WERI-Rb-1 (cell line): ENCODE measurements at places on chromosomes 5 and 9.

DNA sequence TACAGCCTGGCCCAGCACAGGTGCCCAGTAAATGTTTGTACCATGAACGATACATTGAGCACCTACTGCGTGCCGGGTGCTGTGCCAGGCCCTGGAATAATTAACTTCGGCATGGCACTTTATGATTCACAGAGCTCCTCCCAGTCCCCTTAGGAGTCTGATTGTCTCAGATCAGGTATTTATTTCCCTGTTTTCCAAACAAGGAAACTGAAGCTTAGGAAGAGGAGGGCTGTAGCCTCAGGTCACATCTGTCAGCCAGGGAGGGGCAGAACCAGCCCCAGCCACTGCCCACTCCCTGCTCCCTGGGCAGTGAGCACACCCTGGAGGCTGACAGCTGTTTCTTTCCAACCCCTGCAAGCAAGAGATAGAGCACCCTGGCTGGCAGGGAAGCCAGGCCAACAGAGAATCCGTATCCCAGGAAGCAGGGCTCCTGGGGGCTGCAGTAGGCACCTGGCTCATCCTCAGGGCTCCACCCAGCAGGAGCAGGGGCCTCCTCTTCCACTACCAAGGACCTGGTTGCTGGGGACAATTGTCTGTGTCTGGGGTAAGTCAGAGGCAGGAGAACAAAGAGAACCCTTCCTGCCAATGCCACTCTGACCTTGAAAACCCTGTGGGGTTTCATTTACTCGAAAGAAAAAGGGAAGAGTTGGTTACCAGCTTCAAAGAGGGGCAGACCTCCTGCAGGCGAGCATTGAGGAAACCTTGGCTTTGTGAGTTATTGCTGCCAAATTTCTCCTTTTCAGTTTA is 69.0 kb downstream of the DAB2IP start:
- DNase-seq: no peak

DNA sequence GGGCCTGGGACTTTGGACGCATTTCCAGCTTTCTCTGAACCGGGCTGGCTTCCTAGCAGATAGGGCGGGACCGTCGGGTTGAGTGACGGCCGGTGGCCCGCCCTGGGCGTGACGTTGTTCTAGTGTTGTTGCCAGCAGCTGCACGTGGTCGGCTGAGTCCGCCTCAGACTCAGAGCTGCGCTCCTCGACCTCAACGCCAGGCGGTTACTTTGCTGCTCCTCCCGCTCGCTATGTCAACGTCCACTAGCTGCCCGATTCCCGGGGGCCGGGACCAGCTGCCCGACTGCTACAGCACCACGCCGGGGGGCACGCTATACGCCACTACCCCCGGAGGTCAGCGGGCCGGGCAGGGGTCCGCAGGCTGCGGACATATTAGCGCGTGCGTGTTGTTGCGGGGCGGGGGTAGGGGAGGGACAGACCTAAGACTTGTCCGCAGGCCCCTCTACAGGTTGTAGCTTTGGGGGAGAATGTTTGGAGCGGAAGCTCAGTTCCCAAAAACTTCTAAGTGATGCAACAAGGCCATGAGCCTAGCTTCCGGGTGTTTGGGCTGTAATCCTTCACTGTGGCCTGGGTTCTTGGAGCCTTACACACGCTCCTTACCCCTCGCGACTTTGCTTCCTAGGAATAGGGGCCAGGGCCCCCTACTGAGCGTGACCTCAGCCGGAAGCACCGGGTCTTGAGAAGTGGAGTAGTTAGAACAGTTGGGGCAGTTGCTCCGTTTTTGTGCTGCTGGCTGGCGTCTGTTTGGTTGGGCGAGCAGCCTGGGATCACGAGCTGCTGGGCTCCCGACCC is at the start of gene EIF4EBP3:
Gene EIF4EBP3, plus strand, starts transcription at position 155 of the 792 bp plus-strand sequence. Its CDS starts 76 bp downstream, at position 231.
- DNase-seq: peak; percentile 93

- DNase-seq: peak; percentile 76
Observed at GRCh38 chr5:18811661-18812060, 1176.3 kb downstream of the CDH18 start.

GRCh38 chr5:173809014-173809413 is 79.1 kb upstream of the CPEB4 start:
- no peak for DNase-seq

GRCh38 chr9:87950765-87951488 is 23.4 kb downstream of the CDK20 start:
- no peak for DNase-seq

- no peak for DNase-seq
Observed at GRCh38 chr9:68721666-68722330, 16.8 kb downstream of the PIP5K1B start.

- DNase-seq: no peak
Observed at GRCh38 chr5:133539818-133540217, 72.5 kb downstream of the FSTL4 start.

DNA sequence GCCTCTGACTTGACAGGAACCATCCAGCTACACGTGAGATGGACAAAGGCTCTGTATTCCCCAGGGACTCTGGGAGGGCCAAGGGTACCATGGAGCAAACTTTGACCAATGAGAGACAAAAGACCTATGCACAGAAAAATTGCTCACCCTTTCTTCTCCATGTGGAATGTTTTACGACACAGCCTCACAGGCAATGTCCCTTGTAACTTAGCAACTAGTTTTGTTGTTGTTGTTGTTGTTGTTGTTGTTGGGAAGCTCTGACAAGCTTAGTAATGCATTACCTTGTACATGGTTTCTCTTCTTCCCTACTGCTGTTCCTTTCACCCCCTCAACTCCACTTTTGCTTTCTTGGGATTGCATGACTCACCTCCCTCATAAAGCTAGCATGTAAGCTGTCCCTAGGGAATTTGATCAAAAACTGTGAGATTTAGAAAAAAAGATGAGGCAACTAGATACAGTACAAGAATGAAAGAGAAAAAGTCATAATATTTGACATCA is 550.9 kb downstream of the RAB3C start:
- no peak for DNase-seq

- no peak for DNase-seq
Observed at GRCh38 chr5:84086511-84086910, 298.2 kb downstream of the EDIL3 start.

DNA sequence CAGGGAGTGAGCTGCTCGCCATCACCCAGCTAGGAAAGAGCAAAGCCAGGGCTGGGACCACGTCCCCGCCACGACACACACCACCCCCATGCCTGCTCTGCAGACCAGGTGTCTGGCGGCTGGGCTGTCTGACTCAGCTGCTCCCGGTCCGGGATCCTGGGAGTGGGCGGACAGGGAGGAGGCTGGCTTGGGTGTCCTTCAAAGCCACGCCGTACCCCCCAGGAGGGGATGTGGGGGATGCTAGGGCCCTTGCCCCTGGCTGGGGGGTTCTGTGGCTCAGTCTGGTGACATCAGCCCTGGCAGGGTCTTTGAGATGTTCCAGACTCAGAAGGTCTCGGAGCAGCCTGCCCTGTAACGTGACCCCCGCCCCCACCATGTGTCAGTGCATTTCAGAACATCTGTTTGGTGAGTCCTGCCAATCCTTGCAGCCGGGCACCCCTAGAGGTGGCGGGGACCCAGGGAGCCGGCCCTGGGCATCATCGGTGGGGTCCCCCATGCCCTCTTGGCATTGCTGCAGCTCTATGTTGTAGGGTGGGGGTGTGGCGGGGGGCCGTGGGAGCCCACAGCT is 62.3 kb downstream of the HMCN2 start:
- peak; percentile 43 for DNase-seq

GRCh38 chr5:76964060-76964459 is 11.2 kb downstream of the CRHBP start:
- no peak for DNase-seq

- no peak for DNase-seq
Observed at GRCh38 chr9:27535701-27536118, 6.1 kb upstream of the MOB3B start.

- DNase-seq: peak; percentile 44
Observed at GRCh38 chr5:83370957-83371356, 100.6 kb upstream of the VCAN start.

DNA sequence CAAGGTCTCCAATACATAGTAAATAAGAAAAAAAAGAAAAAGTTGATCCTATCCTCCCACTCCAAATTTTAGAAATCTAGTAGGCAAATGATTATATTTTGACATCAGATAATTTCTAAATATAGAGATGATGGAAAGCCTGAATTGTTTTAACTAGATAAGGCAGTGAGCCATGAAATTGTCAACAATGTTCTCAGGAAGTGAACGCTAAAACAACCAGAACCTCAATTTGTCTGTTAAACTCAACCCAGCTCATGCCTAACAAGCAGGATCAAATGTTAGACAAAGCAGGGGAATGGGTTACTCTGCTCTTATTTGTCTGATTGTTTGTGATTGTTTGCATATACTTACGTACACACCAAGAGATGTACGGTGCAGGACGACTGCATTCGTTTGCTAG is 49.2 kb downstream of the ESM1 start:
- no peak for DNase-seq

GRCh38 chr9:120735415-120736126 is 21.3 kb upstream of the MEGF9 start:
- DNase-seq: no peak

DNA sequence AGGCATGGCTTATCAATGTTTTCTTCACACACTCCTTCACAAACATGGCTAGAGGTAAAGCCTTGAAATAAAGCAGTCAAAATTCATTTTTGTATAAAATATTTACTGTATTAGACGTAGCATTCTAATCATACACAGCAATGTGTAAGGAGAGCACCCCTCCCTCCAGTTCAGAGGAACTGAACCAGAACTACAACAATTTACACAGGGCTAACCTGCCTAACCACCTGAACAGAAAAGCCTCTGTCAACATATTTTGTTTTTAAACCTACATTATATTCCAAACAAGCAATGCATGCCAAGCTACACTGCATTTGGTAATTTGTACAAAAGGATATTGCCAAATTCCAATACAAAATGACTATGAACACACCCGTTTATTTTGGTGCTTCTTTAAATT is 41.6 kb downstream of the MLLT3 start:
- no peak for DNase-seq

- no peak for DNase-seq
Observed at GRCh38 chr5:66408576-66408975, 187.6 kb upstream of the MAST4 start.

DNA sequence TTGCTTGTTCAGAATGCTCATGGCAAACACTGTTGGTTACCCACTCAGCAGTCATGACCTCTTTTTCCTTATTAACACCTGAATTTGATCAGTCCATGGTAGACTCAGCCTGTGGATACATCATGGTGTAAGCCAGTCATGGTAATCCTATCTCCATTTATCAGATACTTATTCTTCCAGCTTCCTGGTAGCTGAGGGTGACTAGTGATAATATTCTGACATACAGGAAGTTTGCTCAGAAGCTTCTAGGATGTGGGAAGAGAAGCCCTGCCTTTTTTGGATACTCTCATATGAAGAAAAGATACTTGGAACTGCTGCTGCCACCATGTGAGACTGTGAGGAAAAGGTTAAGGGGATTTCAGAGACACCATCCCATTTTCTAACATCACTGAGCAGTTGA is 7.3 kb downstream of the GDA start:
- DNase-seq: no peak

- DNase-seq: no peak
Observed at GRCh38 chr5:173926359-173926758, 38.2 kb downstream of the CPEB4 start.

GRCh38 chr5:142862594-142862993 is 92.4 kb downstream of the ARHGAP26 start:
- DNase-seq: no peak

- no peak for DNase-seq
Observed at GRCh38 chr5:140251527-140251973, 51.4 kb downstream of the PFDN1 start.

DNA sequence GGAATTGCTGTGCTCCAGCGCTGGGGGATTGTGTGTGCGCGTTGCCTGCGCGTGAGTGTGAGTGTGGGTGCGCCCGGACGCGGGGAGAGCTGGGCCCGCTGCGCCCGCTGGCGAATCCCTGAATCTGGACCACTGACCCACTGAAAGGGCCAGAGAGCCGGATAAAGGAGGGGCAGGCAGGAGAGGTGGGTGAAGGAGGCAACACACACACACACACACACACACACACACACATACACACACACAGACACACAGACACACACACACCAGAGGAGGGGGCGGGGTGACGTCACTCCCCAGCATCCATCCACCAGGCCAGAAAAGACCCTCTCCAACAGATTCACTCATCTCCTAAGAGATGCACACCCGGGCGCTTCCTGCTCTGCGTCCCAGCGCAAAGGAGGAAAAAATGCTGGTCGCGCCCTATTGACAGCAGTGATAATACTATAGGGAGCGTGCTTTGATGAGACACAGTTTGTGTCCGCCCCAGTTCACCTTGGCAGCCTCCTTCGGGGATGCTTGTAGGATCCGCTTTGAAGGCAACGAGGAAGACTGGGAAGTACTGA is 1059.1 kb upstream of the DMAC1 start:
- no peak for DNase-seq

DNA sequence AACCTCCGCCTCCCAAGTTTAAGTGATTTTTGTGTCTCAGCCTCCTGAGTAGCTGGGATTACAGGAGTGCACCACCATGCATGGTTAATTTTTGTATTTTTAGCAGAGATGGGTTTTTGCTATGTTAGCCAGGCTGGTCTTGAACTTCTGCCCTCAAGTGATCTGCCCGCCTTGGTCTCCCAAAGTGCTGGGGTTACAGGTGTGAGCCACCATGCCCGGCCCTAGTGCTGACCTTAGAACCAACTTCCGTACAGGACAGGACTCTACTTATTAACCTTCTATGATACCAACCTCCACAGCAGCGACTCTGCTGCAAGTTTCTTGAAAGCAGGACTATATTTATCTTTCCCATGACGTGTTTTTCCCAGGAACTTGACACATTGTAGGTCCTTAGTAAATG is 176.9 kb downstream of the RGS3 start:
- no peak for DNase-seq

DNA sequence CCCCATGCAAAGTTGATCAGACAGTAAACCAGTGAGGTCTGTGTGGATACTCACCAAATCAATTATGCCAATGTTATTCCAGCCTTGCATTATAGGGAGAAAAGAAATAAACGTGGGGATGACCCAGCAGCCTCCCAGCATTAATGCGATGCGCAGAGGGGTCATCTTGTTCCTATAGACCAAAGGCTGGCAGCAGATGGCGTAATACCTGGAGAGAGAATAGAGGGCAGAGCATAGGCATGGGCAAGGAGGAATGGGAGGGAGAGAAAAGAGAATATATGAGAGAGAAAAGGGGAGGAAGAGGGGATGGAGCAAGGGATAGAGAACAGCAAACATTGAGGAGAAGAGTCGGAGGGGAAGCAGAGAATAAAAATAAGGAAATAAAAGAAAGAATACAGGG is 131.2 kb downstream of the HTR4 start:
- peak; percentile 7 for DNase-seq
